COLO829 (cell line): ENCODE measurements at places on chromosomes 7 and 10.
A peak's percentile ranks its signal among the peaks of the same experiment; 100 is the strongest.

DNA sequence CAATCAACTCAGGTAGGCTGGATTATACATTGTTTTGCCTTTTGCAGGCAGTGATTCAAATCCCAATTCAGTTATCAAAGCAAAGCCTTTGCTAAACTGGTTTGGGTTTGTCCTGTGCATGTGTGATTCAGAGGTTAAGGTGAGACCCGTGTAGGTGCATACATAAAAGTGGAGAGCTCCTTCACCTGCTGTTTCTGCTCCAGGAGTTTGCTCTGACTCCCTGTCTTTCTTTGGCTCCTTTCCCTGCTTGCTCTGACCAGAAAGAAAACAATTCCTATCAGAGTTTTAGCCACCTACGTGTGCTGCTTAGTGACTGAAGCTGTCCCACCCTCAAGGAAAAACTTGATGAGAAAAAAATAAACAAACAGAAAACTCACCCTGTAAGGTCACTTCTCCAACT, 101.1 kb downstream of the TPST1 start:
- DNase-seq = no peak

- DNase-seq = no peak
Measured at GRCh38 chr10:3152566-3152935, 20.0 kb downstream of the PITRM1 start.

- DNase-seq = no peak
Measured at GRCh38 chr10:6962576-6962975, 382.5 kb upstream of the PRKCQ start.

GRCh38 chr10:17888189-17888588, 63.5 kb upstream of the SLC39A12 start:
- no peak for DNase-seq

GRCh38 chr10:78556705-78557432, 511.9 kb upstream of the ZMIZ1 start:
- no peak for DNase-seq

DNA sequence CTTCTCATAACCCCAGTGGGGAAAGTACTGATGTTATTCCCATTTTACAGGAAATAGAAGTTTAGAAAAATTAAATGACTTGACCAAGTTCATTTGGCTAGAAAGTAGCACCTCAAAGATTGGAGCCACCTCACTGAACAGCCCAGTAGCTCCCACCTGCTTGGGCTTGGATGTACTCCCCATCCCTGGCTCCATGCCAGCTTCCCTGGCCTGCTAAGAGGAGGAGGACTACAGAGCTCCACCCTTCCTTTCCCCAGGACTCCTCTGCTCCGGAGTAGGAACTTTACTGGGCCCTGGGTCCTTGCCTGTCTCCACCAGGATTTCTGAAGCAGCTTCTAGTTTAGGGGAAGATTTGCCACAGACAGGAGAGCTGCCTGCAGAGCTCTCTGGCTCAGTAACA, 3.1 kb downstream of the HPS6 start:
- no peak for DNase-seq

DNA sequence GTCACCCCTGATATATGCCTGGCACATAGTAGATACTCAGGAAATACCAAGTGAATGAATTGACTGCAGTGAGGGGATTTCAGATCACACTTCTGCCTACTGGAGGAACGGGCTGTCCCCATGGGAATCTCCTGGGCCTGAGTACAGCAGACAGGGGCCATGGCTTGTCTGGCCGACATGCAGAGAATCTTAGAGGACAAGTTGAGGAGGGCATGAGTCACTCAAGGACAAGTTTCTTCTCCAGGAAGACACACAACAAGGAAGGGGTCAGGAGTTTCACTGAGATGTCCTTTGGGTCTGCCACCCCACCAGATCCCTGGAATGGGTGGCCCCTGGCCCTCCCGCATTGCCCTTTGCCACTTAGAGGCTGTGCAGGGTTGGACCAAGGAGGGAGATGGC, 20.7 kb downstream of the PLPP4 start:
- no peak for DNase-seq

GRCh38 chr7:108459922-108460551, 3.8 kb upstream of the NRCAM start:
- peak; percentile 49 for DNase-seq

DNA sequence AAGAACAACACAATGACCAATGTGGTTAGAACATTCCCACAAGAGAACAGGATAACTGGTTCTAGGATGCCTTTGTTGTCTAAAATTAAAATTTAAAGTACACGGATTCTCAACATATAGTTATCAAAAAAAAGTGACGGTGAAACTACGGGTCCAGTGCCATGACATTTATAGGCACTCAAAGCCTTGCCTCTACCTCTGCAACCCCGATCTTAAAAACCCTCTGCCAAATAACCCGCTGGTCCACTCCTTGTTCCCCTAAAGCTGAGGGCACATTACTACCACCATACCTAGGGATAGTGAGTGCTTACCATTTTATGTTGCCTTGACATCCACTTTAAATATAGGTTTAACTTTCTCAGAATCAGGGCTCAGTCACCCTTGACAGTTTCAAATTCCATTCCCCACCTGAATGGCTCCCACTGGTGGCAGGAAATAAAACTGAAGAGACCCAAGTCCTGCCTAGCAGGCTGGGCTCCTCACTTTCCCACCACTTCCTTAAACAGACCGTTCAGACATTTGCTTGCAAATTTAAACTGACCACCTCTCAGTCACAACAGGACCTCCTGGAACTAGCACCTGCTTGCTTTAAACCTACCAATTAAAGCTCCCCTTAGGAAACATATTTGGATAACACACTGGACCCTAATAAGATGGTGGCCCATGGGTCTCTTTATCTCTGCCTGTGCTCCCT, 169.9 kb upstream of the ASAH2 start:
- peak; percentile 8 for DNase-seq

- DNase-seq = no peak
Measured at GRCh38 chr7:91373111-91373800, 109.0 kb downstream of the FZD1 start.

DNA sequence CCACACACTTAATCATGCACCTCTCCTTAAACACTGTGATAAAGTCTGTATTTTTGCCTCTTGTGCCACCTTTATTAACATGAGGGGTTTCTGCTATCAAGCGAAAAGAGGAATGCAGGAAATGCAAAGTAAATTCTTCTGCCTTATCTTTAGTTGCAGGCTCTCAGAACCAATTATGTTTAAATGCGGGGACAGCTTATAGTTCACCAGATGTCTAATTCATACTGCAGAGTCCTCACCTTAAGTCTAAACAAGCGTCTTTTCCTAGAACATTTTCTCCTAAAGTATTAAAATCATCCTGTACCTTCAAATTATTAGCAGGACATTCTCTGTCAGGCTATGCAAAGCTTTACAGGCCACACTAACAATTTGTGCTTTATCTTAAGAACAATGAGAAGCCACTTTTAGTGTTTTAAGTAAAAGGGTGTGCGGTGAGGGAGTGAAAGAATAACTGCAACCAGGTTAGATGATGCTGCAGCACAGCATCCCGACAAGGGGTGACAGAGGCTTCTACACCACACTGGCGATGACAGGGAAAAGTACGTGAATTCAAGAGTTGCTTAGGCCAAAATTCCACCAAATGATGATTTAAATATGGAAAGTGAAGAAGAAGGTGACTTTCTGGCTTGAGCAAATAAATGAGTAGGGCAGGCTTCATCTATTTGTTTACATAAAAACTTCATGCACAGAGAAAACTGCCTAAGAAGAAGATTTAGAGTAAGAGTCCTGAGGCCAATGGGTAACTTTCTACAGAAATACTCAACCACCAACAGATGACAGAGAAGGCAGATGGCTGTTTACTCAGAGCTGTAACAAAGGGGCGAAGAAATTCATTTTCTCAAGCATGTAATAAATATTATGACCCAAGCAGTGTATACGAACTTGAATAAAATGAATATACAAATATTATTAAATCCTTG, 36.0 kb downstream of the EZH2 start:
- DNase-seq = no peak

DNA sequence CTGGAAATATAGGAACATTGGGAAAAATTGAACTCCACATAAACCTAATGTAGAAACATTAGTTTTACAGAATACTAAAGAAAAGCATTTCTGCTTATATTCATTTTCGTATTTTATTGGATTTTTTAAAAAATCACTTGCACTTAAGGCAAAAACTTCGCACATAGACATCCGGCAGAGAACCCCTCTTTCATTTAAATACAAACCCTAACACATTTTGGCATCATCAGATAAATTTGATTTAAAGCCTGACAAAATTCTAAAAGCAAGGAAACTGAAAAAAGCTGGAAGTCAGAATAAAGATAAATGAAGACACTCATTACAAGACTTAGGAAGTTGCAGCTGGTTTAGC, 396 bp upstream of the EXOC4 start:
- DNase-seq = no peak

DNA sequence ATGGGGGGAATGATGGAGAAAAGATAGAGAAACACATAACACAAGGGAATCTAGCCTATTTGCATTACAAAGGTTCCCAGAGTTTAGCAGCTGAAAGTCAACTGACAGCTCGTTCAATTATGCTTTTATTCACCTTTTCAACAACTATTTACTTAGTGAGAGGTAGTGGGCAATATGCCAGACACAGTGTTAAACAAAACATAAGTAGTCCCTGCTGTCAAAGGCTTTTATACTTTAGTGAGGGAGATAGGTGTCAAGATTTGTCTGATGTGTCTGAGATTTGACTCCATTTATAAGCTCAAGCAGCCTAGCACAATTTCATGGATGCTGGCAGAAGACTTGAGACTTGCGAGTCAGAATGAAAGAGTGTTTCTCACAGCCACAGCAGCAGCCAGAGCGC, 549.0 kb upstream of the VSTM2A start:
- no peak for DNase-seq

- peak; percentile 39 for DNase-seq
Measured at GRCh38 chr7:150923196-150923595, 54.9 kb downstream of the KCNH2 start.

- no peak for DNase-seq
Measured at GRCh38 chr7:127678337-127678736, 26.3 kb downstream of the SND1 start.

DNA sequence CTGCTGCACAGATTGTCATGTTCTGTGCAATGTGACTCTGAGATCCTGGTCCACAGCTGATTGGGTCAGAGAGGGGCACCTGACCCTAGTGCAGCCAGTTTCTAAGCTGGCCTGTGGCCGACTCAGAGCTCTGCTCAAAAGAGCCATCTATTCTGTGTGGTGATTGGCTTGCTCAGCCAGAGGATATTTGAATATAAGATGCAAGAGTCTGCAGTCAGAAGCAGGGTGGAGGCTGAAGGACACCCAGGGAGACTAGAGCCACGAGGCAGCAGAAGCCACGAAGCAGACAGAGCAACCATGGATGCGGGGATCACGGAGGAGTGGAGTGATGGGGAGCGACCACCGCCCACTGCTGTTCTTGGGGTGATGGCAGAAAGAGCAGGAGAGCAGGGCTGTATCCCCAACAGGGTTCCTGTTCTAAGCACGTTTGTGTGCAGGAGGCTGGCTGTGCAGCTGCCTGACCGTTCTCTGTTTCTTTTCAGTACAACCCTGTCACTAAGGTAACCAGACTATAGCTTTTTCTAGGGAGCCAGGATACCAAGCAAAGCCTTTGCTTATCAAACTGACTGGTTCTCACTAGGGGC, 19.5 kb upstream of the RHEB start:
- DNase-seq = no peak

GRCh38 chr7:6646465-6646864, 9.3 kb downstream of the ZNF316 start:
- no peak for DNase-seq

DNA sequence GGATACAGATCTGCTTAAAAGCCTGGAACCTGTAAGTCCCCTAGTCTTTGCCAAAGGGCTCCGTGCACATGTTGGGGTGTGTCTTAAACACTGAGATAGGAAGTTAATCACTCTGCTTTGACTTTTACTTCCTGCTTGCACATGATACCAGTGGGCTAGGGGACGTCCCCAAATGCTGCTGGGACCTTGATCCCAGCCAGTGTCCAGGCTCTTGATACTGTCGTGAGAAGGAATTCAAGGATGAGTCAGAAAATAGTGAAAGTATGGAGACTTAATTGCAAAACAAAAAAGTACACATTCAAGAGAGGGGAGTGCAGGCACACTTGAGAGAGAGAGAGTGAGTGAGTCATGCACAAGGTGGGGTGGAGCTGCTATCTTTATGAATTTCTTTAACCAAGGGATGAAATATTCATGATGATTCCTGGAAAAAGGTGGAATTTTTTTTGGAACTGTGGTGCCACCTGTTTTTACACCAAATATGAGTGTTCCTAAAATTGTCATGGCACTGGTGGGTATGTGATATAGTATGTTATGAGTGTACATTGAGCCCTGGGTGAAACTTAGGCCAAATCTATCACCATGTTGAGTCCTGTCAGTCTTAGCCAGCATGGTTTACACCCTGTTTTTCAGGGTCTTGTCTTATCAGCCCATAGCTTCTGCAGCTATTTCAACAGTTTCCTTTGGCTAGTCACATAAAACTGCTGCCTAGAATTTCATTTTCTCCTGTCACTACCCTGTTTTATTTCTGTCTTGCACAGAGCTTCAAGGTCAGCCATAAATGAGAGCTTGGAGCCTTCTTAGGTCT, 88.3 kb upstream of the CYP26C1 start:
- DNase-seq = peak; percentile 36

- DNase-seq = no peak
Measured at GRCh38 chr10:85614566-85614965, 752.0 kb downstream of the GRID1 start.

DNA sequence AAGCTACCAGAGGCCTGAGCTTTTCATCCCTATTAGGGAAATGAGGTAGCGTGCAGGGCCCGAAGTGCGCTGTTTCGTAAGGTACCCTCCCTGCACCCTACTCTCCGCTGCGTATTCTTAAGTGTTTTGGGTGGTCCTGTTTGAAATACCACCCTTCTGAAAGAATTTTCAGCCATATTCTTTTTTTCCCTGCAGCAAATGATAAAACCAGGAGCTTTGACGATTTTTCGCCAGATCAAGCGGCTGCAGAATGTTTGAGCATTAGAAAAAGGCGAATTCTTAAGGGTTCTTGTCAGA, 1.2 kb downstream of the RSBN1L start:
- no peak for DNase-seq

DNA sequence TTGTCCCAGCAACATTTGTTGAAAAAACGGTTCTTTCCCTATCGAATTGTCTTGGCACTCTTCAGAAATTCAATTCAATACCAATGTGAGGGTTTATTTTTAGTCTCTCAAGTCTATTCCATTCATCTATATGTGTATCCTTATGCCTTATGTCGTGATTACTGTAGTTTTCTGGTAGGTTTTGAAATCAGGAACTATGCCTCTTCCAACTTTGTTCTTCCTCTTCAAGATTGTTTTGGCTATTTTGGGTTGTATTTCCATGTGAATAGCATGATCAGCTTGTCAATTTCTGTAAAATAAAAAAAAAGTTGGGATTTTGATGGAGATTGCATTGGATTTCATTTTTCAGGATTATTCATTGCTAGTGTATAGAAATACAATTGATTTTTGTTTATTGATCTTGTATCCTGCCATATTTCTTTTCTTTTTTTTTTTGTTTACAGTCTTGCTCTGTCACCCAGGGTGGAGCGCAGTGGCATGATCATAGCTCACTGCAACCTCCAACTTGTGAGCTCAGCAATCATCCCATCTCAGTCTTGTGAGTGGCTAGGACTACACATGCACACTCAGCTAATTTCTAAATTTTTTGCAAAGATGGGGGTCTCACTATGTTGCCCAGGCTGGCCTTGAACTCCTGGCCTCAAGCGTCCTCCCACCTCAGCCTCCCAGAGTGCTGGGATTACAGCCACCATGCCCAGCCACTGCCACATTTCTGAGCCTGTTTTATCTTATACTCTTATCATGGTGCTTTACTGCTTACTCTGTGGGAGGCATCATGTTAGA, 46.2 kb upstream of the MKLN1 start:
- no peak for DNase-seq

GRCh38 chr7:149873970-149874643, 338 bp downstream of the ATP6V0E2 start:
- DNase-seq = no peak
